ENCODE measurements at places on chromosomes 16 and 17.
A peak's percentile ranks its signal among the peaks of the same experiment; 100 is the strongest.

DNA sequence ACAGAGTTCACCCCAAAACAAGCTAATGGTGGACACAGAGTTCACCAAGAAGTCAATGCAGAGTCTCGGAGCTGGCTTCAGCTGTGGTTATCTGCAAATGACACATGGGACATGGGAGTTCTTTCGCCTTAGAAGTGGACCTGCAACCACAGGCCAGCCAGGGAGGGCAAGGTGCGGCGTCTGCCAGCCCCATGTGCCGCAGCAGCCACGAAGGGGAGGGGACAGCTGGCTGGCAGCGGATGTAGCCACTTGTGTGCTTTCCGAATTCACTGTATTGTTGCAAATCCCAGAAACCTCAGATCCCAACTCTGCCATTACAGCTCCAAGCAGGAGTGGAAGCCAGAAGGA lies 24.8 kb downstream of the LMF1 start:
- no peak for DNase-seq

DNA sequence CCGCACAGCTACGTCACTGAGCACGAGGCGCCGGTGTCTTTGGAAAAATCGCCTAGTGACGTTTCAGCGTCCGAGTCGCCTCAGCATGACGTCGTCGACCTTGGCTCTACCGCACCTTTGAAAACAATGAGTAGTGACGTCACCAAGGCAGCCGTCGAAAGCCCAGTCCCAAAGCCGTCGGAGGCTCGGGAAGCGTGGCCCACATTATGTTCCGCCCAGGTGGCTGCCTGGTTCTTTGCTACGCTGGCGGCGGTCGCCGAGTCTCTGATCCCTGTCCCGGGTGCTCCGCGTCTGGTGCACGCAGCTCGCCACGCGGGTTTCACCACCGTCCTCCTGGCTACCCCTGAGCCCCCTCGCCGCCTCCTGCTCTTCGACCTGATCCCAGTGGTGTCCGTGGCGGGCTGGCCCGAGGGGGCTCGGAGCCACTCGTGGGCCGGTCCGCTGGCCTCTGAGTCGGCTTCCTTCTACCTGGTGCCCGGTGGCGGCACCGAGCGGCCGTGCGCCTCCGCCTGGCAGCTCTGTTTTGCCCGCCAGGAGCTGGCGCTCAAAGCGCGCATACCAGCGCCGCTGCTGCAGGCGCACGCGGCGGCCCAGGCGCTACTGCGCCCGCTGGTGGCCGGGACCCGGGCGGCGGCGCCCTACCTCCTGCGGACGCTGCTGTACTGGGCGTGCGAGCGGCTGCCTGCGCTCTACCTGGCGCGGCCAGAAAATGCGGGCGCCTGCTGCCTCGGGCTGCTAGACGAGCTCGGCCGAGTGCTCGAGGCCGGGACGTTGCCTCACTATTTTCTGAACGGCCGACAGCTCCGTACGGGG lies 1.5 kb downstream of the TMEM102 start:
- DNase-seq, result peak; percentile 90

- no peak for DNase-seq
Measured at GRCh38 chr16:24382762-24383407, 126.8 kb downstream of the CACNG3 start.

GRCh38 chr17:83004791-83005380 lies 74.5 kb upstream of the METRNL start:
- no peak for DNase-seq

- no peak for DNase-seq
Measured at GRCh38 chr17:17811381-17812210, 25.2 kb downstream of the SREBF1 start.

- no peak for DNase-seq
Measured at GRCh38 chr16:55189224-55189623, 134.8 kb upstream of the IRX6 start.

GRCh38 chr16:27781195-27781524 lies 231.2 kb downstream of the KATNIP start:
- no peak for DNase-seq

DNA sequence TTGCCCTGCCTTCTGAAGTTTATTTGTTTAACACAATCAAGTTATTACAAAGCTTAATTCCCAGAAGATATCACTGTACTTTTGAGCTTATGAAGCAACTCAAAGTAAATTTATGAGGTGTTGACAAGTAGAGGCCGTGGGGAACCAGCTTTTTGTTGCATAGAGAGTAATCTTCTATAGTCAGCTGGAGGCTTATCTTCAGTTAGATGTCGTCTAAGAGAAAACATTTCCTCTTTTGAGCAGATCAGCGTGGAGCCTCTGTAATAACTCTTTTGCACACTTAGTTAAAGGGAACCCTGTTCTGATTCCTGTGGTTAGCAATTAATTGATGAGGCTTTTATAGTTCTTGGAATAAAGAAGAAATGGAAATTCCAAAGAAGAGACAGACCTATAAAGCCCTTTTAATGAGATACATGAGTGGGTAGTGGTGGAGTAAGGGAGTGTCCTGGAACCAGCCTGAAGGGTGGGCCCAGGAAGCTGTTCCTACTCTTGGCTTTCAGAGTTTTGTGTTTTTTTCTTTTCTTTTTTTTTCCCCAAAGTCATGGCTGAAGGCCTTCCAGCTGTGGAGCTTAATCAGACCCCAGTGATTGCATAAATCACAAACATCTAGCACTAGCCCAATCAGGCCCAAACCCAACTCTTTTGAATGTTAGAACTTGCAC lies 28.9 kb upstream of the MAP3K14 start:
- DNase-seq, result peak; percentile 62

GRCh38 chr16:81447383-81448101 lies 2.9 kb downstream of the CMIP start:
- DNase-seq, result peak; percentile 9

DNA sequence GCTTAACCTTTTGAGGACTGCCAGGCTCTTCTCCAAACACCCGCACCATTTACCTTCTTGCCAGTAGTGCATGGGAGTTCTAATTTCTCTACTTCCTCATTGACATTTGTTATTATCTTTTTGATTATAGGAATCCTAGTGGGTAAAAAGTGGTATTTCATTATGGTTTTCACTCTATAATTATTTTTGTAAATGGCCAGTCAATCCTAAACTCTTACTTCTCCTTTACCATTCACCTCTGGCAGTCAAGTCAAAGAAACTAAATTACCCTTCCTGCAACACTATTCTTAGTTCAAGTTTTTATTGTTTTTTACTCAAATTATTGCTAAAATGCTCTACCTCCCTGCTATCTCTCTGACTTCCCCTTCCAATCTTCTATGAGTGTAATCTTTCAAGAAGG lies 29.8 kb upstream of the ANKFY1 start:
- DNase-seq, result no peak

DNA sequence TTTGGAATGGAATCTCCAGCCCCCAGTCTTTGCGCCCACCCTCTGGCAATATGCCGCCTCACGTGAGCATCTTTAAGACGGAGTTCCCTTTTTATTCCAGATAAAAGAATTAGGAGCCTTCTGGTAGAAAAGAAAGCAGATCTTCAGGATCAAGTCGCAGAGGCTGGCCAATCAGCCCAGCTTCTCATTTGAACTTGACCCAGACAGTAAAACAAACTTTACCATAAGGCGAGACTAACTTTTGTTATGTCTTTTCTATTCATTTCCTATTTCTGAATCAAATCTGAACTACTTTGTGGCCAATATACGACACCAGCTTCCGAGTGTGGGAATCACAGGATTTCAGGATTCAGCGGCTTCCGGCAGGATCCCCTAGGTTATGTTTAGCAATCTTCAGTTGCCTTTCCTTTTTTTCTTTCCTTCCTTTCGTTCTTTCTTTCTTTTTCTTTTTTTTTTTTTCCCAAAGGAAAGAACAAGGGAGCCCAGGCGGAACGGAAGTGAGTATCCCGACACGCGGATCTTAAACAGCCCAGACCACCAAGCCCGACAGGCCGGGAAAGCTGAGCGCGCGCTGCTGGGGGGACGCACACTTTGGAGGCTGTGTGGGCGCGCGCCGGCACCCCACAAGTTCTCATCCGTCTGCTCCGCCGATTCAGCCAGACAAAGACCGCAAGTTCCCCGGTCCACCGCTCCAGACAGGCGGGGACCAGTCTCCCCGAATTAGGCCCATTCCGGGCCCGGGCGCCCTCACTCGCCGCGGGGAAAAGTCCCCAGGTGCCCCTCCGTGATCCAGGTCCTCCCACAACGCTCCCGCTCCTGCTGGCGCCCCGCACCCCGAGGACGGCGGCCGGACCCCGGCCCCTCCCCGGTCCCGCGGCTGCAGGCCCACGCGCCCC lies 633 bp downstream of the TBC1D16 start:
- no peak for DNase-seq

- DNase-seq, result no peak
Measured at GRCh38 chr17:28667870-28668269, 5.9 kb downstream of the SUPT6H start.

DNA sequence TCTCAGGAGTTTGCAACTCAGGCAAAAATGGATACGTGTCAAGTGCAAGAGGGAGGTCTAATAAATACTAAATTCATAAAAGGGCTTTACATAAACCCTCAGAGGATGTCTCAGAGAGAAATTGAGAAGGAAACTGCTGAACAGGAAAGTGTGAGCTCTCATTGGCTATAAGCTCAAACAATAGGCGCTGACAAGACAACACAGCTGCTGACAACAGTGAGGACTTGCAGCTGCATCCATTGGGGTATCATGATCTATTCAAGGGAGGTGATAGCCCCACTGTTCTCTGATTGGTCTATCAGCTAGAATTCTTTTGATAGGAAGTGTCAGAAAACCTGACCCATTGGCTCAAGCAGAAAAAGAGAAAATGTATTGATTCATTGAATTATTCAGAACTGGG lies 187.2 kb downstream of the CBLN1 start:
- DNase-seq, result no peak

DNA sequence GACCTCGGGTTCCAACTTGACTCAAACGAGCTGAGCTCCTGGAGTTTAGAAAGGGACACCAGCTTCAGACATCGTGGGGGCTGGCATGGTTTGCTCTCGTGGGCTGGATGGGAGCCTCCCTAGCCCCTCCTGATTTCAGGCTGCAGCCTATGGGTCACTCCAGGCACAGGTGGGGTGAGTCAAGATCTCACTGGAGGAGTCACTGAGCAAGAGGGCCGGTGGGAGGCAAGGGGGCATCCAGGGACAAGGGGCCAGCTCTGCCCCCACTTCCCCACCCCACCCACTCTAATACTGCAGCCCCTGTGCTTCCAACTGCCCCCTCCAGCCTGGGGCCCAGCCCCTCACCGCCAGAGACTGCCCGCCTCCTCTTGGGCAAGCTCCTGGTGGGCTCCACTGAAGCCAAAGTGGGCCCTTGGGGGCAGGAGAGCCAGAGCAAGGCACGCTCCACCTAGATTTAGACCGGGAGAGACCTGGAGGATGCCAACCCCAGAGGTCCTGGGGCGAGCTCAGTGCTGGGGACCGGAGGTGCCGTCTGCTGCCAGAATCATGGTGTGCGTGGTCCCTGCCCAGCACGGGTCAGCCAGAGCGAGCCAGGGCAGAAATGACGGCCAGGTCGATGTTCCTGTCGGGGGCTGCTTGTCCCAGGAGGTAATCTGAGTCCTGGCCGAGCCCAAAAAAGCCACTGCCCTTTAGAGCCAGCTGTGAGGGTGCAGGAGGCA lies 6.4 kb downstream of the SLC16A3 start:
- DNase-seq, result no peak

GRCh38 chr17:40480501-40481003 lies 20.9 kb downstream of the TNS4 start:
- DNase-seq, result no peak

- no peak for DNase-seq
Measured at GRCh38 chr16:30894540-30895368, 877 bp upstream of the BCL7C start.

- DNase-seq, result no peak
Measured at GRCh38 chr16:27369806-27370205, 32.2 kb upstream of the IL21R start.

GRCh38 chr16:85534536-85535351 lies 78.4 kb upstream of the GSE1 start:
- peak; percentile 48 for DNase-seq

DNA sequence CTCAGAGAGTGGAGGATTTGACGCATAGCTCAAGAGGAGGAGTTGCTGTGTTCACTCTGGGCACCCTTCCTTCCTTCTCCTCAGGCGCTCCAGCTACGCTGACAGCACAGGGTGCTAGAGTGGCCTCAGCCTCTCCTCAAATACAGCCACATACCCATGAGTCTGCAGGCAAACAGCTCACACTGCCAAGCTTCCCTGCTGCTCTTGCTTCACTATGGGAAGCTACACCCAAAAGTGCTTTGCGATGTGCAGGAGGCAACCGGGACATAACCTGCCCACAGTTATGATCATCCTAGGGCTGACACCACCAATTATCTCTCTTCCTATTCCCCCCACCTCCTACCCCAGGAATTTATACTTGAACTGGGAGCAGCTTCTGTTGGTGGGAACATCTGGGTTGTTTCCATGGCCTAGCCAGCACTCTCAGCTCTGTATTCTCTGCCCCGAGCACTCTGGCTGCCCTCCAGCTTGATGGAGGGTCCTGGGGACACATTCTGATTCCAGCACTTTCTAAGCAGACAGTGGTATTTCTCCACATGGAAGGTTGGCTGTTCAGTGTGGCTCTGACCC lies 40.3 kb upstream of the SREBF1 start:
- DNase-seq, result no peak

DNA sequence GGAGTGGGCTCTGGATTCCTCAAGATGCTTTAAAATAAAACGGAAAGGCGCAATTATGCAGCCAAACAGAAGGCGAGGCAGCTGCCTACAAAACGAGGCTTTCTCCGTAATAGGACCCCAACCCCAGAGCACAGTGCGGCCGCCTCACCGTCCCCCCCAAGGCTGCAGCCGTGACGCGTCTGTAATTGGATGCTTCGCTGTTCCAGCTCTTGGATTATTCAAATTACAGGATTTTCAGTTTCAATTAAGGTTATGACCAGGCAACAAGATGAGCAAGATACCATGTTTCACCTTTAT lies 37.3 kb upstream of the ABR start:
- no peak for DNase-seq

DNA sequence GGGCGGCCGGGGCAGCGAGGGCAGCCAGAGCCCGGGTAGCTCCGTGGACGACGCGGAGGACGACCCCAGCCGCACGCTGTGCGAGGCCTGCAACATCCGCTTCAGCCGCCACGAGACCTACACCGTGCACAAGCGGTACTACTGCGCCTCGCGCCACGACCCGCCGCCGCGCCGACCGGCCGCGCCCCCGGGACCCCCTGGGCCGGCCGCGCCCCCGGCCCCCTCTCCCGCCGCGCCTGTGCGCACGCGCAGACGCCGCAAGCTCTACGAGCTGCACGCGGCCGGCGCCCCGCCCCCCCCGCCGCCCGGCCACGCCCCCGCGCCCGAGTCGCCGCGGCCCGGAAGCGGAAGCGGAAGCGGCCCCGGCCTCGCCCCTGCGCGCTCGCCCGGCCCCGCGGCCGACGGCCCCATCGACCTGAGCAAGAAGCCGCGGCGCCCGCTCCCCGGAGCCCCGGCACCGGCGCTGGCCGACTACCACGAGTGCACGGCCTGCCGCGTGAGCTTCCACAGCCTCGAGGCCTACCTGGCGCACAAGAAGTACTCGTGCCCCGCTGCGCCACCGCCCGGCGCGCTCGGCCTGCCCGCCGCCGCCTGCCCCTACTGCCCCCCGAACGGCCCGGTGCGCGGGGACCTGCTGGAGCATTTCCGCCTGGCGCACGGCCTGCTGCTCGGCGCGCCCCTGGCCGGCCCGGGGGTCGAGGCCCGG lies 36.1 kb upstream of the ZC3H18 start:
- DNase-seq, result peak; percentile 84

- no peak for DNase-seq
Measured at GRCh38 chr16:69039333-69039941, 66.0 kb upstream of the HAS3 start.

Measured in erythroblast (primary cell).